ENCODE measurements at places on chromosomes 2 and 18.

GRCh38 chr2:68970566-68971265 lies 3.7 kb upstream of the GKN1 start:
- no peak for DNase-seq

GRCh38 chr2:48450936-48451602 lies 78.9 kb upstream of the STON1 start:
- no peak for DNase-seq

- DNase-seq: no peak
These were observed 41.1 kb downstream of the ZNF516 start for GRCh38 chr18:76453932-76454331.

- peak; percentile 36 for DNase-seq
These were observed 53.5 kb upstream of the ID2 start for GRCh38 chr2:8628179-8628865.

GRCh38 chr18:59383851-59384250 lies 24.8 kb upstream of the LMAN1 start:
- no peak for DNase-seq

DNA sequence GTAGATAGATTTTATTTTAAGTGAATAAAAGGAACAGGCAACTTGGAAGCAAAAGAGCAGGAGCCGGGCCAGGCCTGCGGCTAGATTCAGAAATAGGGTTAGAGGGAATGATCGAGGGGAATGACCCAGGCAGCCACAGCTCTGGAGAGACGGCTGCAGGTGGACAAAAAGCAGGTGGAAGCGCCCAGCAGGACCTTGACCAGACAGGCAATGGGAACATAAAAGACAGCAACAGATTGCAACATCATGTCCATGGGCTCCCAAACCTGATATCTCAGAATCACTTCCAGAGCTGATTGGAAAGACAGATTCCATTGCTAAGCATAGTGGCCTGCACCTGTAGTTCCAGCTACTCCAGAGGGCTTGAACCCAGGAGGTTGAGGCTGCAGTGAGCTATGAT lies 28.6 kb upstream of the STEAP3 start:
- no peak for DNase-seq

DNA sequence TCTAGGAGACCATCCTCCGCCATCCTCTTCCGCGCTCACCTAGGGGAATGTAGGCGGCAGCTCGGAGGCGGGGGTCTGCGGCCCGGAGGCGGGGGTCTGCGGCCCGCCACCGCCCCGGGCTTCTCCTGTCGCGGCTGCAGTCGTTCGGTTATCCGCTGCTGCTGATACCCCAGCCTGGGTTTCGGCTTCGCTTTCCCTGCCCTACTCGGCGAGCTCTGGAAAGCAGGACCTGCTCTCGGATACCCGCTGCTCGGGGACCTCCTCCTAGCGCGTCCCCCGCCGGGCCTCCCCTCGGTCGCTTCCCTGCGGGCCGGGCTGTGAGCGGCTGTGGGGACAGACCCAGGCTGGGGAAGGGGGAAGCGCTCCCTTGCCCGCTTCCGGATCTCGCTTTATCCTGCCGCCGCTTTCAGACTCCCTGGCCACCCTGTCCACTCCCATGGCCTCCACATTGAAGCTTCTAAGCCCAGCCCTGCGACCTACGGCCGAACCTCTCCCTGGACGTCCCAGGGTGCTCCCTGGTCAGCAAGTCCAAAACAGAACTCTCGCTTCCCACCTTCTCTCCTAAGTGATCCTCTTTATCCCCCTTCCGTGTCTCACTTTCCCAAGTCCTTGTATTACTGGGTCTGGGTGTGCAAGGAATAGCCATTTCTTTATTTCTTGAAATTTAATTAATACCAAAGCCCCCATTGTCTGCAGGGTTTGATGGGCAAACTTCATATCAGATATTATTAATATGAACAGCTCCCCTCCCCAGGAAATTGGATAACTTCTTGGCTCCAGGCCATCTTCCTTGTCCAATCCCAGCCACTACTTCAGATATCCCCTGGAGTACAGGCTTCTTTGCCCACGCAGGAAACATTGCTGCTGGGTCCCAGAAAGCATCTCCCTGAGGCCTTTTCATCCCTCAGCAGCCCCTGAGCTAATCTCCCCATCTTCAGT lies 769 bp downstream of the FKBP1B start:
- DNase-seq: no peak

DNA sequence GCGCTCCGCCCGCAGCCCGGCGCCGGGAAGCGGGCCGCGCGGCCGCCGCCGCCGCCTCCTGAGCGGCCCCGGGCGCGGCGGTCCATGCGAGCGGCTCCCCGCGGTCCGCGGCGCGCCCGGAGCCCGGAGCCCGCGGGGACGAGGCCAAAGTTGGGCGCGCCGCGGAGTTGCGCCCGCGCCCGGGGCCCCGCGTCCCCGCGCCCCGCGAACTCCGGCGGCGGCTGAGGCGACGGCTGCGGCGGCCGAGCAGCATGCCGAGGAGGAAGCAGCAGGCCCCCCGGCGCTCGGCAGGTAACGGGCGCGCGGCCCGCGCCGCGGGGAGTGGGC lies 992 bp downstream of the TSHZ1 start:
- DNase-seq: no peak

- DNase-seq: no peak
These were observed 19.5 kb upstream of the SLC9A4 start for GRCh38 chr2:102453501-102453900.

- no peak for DNase-seq
These were observed 99.9 kb downstream of the DYM start for GRCh38 chr18:49360582-49360981.

DNA sequence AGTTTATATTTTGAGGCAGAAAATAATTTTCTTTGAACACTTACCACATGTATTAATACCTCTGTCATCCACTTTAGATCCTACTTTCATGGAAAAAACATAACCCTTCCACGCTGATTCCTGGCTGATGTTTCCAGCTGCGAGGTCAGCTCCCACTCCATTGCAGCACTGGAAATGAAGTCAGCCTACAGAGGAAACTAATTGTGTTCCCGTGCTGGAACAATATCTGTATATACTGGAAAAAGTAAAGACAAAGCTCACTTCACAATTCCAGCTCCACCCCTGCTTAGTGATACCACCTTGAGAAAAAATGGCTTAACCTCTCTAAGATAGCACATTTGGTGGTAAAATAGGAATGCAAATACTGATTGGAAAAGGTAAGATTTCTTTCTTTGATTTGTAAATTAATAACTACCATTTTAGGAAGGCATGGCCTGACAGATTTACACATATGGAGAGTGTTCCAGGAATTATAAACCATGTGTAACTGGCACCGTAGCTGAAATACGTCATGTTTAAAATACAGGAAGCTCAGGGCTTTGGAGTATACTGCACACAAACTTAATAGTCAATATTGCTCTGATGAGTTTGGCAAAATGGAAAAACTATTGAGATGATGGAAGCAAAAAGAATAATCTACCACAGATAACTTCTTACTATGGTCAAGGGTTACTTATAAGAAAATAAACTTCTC lies 90.0 kb downstream of the TRIB2 start:
- no peak for DNase-seq

GRCh38 chr2:6164986-6165747 lies 473.0 kb downstream of the SOX11 start:
- no peak for DNase-seq

- peak; percentile 69 for DNase-seq
These were observed 35.1 kb downstream of the DCDC2C start for GRCh38 chr2:3738454-3738853.

- no peak for DNase-seq
These were observed 24.3 kb downstream of the SMYD1 start for GRCh38 chr2:88091943-88092342.

Data from A172 (cell line).